T1000 (cell line): ENCODE measurements at places on chromosomes 12 and 14.

- DNase-seq: no peak
Observed at GRCh38 chr14:89251061-89251460, 166.0 kb downstream of the FOXN3 start.

DNA sequence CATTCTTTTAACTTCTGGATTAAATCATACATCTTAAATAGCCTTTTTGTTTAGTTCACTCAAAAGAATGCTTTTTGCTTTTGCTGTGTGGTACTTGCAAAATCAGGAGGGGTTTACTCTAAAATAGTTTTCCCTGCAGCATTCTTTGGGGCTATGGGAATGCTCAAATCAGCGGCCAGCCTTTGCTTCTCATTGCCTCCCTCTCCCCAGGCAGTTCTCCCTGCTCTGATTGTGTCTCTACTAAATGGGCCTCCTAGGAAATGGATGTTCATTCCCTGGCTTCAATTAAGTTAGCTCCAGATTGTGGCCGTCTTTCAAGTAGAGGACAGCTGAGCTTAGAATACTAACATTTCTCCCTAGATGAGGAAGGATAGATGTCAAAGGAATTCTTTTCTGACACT, 4.4 kb downstream of the TULP3 start:
- no peak for DNase-seq

DNA sequence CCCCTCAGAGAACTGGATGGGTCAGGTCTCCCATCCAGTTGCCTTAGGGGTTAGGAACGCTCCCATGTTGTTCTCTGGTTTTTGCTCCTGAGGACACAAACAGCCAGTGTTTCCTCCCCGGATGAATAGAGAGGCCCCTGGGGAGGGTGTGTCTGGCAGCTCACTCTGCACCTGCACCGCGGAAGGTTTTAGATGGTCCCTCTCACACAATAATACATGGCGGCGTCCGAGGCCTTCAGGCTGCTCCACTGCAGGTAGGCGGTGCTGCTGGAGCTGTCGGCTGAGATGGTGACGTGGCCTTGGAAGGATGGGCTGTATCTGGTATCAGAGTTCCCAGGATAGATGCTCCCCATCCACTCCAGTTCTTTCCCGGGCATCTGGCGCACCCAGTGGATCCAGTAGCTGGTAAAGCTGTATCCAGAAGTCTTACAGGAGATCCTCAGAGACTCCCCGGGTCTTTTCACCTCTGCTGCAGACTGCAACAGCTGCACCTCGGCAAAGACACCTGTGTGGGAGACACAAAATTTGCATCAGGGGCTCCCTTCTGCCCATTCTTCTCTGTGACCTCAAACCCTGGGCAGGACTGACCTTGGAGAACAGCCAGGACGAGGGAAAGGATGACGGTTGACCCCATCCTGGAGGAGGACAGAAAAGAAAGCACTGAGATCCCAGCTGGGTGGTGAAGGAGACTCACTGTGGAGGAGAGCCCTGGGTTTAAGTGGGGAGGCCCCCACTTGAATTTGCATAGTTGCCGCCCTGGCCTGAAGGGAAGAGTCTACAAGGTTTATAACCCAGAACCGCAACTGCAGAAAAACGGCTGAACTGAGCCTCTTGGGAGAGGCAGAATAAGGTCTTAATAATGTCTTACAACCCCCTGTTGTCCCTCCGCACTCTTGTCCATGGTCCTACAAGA, 1324.8 kb downstream of the TMEM121 start:
- DNase-seq: no peak

- no peak for DNase-seq
Observed at GRCh38 chr12:114213055-114213581, 192.8 kb downstream of the TBX5 start.

- no peak for DNase-seq
Observed at GRCh38 chr12:128753438-128753837, 70.3 kb downstream of the SLC15A4 start.

DNA sequence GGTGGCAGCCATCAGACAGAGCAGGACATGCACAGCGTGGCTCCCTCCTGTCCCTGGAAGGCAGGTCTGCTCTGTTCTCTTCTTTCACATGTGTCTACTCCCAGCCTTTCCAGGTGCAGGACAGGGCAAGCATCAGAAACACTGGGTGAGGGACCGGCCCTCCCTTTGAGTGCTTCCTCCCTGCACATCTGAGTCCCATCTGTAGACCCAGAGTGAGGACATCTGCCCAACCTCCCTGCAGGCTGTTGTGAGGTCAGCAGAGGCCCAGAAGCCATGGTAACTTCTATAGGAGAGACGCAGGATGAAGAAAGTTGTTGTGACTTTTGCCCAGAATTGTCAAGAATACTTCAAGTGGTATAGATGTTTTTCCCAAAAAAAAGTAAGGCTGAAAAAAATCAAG, 282.7 kb downstream of the CACNA1C start:
- DNase-seq: no peak

DNA sequence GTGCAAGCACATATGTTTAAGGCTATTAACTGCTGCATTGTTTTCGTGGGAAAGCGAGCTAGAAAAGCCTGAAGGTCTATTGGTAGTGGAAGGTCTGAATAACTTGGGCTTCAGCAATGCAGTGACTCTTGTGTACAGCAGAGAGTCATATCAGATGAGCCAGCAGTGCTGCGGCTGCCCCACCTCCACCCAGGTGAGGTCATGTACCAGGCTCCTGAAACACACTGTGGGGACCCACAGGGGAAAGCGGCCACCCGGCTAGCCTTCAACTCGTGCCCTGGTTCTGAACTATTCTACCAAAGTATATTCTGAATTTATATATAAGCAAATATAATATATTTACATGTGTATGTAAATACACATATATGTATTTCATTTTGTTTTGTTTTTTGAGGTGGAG, 12.7 kb upstream of the RAN start:
- no peak for DNase-seq

GRCh38 chr14:95493503-95493902, 22.9 kb downstream of the SYNE3 start:
- no peak for DNase-seq

DNA sequence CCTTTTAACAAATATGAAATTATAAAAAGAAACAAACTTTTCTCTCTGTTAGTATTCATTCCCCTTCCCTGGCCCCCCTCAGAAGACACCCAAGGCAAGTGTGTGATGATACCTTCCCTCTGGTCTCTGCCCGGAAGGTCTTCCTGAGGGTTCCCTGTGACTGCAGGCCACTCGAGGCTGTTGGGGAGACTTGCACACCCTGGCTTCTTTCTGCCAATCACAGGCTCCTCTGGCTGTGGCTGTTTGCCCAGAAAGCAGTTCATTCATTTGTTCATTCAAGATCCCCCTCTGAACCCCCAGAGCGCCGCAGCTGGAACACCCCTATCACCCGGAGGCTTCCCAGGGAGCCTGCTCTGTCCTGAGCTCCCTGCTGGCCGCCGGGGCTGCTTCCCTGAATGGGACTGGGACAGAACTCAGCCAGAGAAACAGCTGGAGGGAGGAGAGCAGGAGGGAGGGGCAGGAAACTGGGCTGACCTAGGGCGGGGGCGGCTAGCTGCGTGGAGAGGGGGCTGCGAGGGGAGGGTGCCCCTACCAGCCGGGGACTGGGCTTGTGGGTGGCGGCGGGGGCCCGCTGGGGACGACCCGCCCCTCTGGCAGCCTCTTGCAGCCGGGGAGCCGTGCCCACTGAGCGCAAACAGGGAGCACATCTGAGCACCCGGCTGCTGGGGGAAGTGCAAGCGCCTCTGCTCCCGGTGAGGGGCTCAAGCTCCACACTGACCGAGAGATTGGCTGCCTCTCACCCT, at the start of gene CMKLR1:
CMKLR1 (minus strand) TSS at position 397 of the 743 bp plus-strand sequence. CDS start 45,720 bp downstream, outside the sequence.
- DNase-seq: no peak

- DNase-seq: no peak
Observed at GRCh38 chr14:64556526-64556925, 6.8 kb downstream of the PPP1R36 start.

DNA sequence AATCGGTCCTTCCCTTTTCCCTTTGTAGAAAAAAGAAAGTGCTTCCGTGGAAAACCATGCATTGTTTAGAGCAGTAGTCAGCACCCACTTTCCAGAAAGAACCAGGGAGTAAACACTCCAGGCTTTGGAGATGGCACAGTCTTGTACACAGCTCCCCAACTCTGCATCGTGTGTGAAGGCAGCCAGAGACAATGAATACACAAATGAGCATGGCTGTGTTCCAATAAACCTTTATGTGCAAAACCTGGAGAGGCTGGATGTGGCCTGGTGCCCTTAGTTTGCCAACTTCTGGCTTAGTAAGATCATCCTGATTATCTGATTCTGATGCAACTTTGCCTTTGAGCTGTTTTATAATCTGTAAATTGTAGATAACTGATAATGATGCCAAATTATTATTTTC, 463.4 kb upstream of the TMEM132C start:
- DNase-seq: no peak

GRCh38 chr12:44830566-44831055, 45.5 kb downstream of the NELL2 start:
- no peak for DNase-seq

DNA sequence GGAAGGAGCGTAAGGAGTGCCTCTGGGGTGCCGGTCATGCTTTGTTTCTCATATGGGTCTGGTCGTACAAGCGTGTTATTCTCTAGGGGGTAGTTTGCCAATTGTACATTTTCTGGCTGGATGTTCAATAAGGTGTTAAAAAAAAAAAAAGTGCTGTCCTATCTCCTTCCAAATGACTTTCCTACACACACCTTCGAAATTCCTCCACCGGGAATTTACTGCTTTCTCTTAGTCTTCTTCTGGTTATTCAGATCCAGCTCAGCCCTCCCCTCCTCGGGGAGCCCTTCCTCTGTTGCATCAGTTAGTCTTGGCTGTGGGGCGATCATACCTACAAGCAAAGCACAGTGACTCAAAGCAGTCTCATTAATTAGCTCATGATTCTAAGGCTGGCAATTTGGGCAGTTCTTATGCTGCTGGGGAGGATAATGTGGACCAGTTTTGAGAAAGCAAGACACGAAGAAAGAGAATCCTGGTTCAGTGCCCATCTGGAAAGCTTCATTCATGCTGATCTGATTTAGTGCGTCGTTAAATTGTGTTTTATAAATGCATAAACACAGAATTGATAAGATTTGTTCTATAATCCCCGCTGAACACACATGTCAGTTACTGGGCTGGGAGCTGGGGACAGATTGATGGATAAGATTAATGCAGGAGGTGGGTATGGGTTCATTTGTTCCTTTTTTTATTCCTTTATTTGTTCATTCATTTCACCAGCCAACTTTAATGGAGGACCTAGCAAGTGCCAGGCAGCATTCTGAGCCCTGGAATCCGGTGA, 9.2 kb upstream of the CLMN start:
- DNase-seq: no peak

GRCh38 chr12:43107026-43107775, 444.8 kb downstream of the ADAMTS20 start:
- no peak for DNase-seq

DNA sequence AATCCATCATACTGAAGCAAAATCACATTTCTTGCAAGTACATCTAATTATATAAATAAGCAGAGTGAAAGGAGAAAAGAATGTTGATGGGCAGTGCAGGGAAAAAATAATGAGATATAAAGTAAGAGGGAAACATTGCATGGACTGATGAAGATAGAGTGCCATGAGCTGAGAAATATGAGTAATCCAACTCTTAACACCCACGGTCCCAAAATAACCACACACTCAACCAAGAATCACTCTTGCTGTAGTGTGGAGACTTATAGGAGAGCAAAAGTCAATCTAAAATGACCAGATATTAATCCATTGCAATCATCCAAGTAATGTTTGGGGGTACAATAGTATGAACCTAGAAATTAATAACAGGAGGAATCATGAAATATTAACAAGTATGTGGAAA, 40.2 kb downstream of the MYF5 start:
- DNase-seq: no peak

DNA sequence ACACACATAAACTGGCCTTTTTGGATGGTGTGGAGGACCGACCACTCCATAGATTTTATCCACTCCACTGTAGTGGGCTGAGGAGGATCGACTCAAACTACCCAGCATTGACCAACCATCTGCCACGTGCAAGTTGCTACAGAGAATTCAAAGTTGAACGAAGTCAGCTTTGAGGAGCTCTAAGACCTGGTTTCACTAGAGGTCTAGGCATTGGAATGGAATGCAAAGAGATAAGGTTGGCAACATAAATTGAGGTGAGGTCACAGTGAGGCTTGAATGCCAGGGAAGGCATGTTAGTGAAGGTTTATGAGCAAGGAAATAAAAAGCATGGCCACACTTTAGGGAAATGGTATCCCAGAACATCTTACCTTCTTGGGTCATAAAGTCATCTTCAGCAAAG, 14.5 kb downstream of the VWF start:
- DNase-seq: no peak

DNA sequence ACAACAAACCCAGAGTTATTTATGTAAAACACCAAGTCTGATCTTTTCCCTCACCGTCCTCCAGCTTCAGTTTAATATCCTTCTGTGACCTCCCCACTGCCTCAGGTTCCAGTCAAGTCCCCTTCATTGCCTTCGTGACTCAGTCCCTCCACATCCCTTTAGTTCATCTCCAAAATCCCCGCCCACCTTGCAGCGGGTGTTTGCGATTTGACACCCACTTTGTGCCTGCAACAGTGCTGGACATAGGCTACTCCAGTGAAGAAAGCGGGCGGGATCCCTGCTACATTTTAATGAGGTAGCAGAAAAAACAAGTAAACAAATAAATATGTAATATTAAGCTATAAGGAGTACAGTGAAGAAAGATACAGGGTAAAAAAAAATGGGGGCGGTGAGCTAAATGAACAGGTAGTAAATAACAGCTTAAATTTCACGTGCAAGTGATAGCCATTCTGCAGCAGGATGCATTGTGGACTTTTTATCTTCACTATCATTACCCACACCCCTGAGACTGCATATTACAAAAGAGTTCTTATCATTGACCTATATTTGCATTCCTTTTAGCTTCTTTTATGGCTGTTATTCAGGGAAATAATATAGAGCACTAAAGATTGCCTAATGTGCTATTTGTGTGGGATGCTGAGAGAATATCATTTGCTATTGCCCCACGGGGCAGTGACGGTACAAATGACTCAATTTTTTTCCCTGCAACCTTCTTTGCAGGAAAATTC, 222.8 kb upstream of the NUDT4 start:
- DNase-seq: no peak

DNA sequence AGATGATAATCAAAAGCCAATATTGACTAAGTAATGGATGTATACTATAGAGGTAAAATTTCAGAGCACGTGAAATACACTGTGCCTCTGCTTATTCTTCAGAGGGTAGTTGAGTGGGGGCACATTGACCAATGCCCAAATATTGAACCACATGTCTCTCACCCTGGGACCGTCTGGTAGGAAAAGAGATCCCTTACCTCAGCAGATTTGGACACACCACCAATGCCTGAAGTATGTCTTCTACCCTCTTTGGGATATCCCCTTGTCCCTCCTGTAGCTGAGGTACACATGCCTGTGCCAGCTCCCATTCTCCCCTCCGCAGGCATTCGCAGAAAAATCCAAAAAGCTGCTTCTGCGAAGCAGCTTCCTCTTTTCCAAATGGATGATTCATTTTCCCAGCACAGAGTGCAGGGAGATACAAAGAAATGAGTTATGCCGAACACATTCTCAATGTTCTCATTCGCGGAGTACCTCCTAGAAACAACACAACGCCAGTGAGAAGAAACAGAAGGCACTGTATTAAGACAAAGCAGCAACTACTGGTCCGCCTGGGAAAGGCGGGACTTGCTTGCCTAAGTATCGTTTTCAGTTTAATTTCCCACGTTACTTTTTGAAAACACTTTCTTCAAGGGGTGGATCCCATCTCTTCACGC, 691 bp downstream of the ZFYVE26 start:
- DNase-seq: no peak
